Left renal cortex interstitium (tissue), 4 donors: ENCODE measurements at places on chromosomes 5 and 9. TPM values are rescaled to one million over a fixed set of nuclear protein-coding genes. Genes with fewer than 3 reads are reported as not detected.

DNA sequence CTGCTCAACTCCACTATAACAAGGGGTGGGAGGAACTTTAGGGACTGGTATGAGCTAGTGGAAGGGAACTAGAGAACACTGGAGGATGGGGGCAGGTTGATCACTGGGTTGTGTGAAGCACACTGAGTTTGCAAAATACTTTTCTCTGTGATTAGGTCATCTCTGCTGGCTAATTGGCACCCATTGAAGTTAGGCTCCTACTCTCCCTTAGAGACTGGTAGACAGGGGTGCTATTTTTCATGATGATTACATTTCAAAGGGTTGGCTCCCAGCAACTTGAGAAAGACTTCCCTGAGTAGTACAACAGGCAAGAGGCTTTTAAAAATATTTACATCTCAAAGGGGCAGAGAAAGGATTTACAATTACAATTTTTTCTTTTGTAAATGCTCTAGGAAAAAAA, 50.4 kb upstream of the MTAP start:
- DNase-seq, result no peak

- DNase-seq, result no peak
These were observed 488.1 kb downstream of the EBF1 start for GRCh38 chr5:158611581-158611980.

DNA sequence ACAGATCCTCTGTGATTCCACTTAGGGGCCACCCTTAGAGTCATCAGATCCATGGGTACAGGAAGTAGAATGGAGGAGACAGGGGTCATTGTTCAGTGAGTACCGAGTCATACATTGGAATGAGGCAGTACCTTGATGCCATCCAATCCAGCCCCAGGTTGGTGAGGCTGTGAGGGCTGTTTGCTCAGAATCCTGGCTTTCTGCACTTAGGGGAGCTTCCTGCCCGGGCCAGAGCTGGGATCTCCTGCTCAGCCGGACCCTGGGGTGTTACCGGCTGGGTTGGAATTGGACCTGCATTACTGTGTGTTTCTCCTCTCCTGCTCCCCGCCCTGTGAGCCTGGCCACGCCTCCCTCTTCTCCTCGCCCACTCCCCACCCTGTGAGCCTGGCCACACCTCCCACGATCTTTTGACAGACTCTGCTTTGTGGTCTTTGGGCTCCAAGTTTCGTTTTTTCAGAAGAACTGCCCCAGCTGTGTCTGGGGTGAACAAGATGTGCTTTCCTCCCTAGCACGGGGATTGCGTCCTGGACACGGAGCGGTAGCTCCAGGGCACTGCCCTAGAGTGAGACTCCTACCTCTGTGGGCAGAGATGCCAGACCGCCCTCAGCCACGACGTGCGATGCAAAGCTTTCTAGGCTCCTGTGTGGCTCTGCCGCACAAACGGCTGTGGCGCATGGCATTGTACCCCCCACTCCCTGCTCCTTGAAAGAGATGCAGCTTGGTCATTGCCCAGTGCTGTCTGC, 15.4 kb downstream of the TRAF2 start:
- DNase-seq, result no peak

DNA sequence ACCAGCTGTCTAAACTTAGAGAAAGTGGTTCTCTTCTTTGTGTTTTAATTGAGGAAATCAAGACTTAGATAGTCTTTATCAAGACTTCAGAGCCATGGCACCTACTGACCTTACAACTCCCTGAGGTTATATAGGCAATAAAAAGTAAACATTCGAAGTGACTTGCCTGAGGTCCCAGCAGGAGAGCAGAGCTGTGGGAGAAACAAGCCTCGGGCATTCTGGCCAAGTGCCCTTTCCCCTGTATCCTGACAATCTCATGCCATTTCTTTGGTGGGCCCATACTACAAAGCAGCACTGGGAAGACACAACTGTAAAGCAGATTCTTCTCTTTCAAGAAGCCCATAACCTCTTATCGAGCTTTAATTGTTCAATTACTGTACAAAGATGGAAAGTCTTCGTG, 23.1 kb downstream of the FREM1 start:
- no peak for DNase-seq

Gene GPRIN1
- 1.9 TPM for polyA plus RNA-seq

DNA sequence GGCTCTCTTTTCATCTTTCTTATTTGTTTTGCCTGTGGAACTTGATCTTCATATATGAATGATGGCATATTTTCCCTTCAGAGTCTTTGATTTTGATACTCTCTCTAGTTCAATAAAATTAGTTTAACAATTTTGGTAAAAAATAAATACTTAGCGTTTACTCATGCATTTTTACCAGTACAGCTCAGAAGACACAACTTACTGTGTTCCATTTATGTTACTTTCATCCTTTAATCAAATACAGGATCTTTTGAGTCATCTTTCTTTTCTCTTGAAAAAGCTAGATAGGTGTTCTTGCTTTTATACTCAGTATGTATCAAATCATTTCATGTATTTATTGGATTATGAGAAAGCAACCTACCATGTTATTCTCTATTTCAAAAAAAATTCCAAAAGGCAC, 47.1 kb upstream of the RICTOR start:
- DNase-seq, result no peak

GRCh38 chr5:76974785-76975184, 21.9 kb downstream of the CRHBP start:
- DNase-seq, result no peak

DNA sequence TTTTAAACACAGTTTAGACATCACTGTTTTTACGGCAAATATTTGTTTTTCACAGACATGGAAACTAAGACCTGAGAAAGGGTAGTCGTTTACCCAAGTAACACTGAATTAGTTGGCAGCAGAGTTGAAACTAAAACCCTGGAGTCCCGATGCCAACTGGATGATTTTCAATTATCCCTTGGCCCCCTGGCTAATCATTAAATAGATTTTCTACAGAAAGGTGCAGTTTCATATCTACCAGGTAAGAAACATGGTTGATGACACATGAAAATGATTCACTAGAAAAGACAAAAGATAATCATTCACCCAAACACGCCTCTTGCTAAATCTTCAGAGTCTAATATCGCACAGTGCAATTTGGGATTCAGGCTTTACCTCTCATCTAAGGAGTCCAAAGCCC, 136.9 kb downstream of the SEMA5A start:
- DNase-seq, result no peak

- DNase-seq, result no peak
These were observed 33.0 kb upstream of the LCP2 start for GRCh38 chr5:170330568-170331054.

Gene GRIN1
- 0.20 TPM for polyA plus RNA-seq

DNA sequence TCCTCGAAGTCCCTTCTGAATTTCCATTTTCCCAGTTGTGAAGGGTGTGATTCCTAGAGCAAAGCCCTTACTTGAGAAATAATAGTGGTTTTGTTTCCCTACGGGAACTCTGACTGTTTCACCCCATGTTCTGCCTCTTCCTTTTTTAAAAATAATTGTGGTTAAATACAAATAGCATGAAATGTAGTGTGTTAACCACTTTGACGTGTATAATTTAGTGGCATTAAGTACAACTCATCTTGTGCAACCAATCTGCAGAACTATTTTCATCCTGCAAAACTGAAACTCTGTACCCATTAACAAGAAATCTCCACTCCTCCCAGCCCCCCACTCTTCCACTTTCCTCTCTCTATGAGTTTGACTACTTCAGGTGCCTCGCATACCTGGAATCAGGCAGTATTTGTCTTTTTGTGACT, 35.6 kb upstream of the HAND1 start:
- no peak for DNase-seq

Gene CHMP5
- 97.6 TPM for polyA plus RNA-seq
